ENCODE measurements at places on chromosomes 13 and 19. TPM values are rescaled to one million over a fixed set of nuclear protein-coding genes. Genes with fewer than 3 reads are reported as not detected.

ZNF878 gene
- total RNA-seq: 1.6 TPM

CEACAM8 gene
- total RNA-seq: not detected

KLHL1 gene
- 0.05 TPM for total RNA-seq

RASGRP4 gene
- total RNA-seq: not detected

DNA sequence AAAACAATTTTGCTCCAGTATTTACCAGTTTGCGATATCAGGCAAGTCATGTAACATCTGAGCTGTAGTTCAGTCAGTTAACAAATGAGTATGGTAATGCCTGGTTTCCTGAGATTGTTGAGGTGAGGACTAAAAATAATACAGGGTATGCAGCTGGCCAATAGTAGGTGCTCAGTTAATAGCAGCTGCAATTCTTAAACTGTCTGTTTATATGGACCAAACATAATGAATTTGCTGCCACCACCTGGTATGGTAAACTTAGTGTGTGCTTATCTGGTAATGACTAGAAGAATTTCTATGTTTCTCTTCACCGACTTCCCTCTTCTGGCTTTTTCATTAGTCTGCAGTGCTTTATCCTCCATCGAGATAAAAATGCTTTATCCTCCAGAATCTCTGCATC, 9.1 kb downstream of the ZMYM2 start:
- no peak overlapping the region for H3K27ac ChIP-seq
- H3K4me3 ChIP-seq: no peak overlapping the region

DNA sequence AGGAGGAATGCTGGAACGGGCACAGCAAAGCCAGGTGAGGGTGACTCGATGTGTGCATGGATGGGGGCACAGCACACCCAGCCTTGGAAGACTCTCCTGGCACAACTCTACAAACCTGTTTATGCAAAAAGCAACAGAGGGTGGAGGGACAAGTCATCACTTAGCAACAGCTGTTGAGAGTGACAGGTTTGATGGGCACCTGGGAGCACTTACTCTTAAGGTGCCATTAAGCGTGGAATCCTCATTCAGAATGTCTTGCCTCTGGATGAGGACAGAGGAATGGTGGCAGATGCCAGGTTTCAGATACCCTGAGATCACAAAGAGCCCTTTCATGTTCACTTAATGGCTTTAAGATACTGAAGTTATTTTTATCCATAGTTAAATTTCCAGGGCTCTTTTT, 97.0 kb downstream of the DCT start:
- peaks cover 16% of the 10 kb centered on the region for H3K36me3 ChIP-seq
- H3K27ac ChIP-seq: no peak overlapping the region

- no peak overlapping the region for H3K4me3 ChIP-seq
- no peaks in the 10 kb centered on the region for H3K4me1 ChIP-seq
- no peaks in the 10 kb centered on the region for H3K36me3 ChIP-seq
- H3K27ac ChIP-seq: no peak overlapping the region
- DNase-seq: no peak
Observed at GRCh38 chr19:46042252-46042883, 1.6 kb upstream of the IGFL4 start.

DNA sequence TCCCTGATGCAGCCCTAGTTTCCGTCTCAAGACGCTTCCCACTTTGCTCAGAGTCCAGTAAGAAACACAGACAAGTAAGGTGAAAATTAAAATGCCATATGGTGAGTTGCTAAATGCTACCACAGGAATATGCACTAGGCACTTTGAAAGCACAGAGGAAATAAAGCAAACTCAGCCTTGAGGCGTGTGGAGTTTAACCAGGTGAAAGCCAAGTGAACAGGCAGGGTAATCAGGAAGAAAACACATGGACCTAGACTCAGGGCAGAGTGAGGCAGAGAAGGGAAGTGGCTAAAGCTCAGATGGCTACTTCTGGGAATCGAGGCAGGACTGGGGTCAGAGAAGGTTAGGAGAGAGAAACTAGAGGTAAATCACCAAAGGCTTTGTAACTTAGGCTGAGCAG, 5.4 kb upstream of the UBL3 start:
- no peaks in the 10 kb centered on the region for H3K27me3 ChIP-seq
- no peak overlapping the region for H3K27ac ChIP-seq
- H3K4me1 ChIP-seq: peaks cover 12% of the 10 kb centered on the region
- H3K4me3 ChIP-seq: no peak overlapping the region
- no peak for DNase-seq
